CD4-positive, alpha-beta T cell treated with Interferon gamma for 1 hour (primary cell): ENCODE measurements at places on chromosomes 2 and 18.

DNA sequence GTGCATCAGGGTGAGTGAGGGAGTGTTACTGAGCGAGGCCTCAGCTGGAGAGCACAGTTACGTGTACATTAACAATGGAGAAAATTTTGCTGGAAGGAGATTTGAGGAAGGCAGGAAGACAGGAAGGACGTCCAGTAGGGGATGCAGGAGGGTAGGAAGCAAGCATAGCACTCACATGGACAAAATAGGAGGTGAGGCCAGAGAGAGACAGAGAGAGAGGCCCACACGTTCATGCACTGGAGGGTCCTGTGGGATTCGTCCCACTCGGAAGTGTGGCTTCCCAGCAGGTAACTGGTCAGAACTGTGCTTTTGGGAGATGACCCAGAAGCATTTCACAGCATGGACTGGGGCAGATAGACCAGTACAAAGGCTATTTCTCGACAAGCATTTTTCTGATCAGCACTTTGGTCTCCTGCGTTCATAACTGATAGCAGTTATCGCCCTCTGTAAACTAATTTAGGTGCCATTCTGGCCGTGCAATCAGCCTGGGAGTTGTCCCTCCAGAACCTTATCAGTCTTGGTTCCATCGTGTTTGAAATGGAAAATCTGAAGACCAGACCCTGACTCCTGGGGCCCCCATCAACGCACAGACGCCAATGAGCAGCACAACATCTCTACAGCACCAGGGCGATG lies 5.7 kb downstream of the LCT start:
- DNase-seq: no peak

DNA sequence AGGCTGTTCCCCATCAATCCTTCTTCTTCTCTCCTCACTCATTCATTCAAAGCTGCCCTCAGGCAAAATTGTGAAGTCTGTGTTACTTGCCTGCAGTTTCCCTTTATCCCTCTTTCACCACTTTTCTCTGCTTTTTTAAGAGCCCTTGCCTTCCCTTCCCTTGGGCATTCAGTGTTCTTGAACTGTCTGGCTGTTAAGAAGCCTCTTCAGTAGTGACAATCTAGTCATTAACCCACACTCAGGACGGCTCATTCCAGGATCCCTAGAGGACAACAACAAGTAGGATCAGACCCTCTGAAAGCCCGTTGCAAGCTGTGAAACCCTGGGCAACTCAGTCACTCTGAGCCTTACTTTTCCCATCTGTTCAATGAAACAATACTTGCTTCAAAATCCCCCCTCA lies 615.7 kb downstream of the EPHA4 start:
- no peak for DNase-seq

DNA sequence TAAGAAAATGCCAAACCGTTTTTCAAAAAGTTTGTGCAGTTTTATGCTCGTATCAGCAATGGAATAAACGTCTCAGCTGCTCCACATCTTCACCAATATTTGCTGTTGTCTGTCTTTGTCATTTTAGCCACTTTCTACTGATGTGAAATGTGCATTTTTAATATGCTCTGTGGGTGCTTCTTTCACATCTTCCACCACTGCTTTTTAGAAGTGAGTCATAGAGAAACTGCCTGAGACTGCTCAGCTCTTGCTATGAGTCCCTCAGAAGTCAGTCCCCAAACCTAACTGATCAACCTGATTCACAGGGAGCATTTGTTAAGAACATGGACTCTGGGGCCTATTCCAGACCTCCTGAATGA lies 41.0 kb upstream of the EPC2 start:
- DNase-seq: no peak

GRCh38 chr2:136217996-136218395 lies 100.0 kb upstream of the CXCR4 start:
- no peak for DNase-seq

GRCh38 chr2:241069821-241070281 lies 32.2 kb downstream of the MTERF4 start:
- DNase-seq: no peak
